ENCODE measurements at places on chromosomes 3 and 15.

DNA sequence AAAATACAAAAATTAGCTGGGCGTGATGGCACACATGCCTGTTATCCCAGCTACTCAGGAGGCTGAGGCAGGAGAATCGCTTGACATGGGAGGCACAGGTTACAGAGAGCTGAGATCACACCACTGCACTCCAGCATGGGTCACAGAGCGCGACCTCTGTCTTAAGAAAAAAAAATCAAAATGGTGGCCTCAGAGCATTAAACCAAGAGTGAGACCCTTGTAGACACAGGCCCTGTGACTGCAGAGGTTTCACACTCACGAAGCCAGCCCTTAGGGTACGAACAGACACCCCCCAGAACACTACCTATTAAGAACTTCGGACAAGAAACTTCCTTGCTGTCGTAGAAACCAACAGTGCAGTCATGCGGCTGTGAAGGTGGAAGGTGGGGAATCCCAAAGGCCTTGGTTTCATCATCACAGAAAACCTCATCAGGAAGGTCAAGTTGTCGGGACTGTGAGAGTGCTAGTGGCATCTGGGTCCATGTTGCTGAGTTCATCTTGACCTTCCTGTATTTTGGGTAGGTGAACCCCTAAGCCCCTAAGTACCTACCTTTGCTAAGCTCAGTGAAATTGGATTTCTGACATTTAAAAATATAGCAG, 4.8 kb upstream of the PDE8A start:
- no peak for DNase-seq

- DNase-seq = peak; percentile 49
Observed at GRCh38 chr3:69082805-69083204, 1.9 kb upstream of the ARL6IP5 start.

DNA sequence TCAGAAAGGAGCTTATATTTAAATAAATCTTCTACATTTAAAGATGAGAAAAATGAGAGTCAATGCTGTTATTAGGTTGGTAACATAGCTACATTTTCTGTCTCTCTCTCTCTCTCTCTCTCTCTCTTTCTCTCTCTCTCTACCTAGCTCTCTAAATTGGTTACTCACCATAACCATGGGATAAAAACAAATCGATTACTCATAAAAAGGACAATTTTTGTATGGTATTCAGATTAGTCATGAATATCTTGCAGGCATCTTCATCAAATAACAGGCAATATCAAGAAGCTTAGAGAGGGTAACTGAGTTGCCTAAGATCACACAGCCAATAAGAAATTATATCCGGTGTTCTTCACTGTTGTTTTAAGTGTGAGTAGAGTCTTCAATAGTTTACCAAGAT, 81.8 kb upstream of the ALCAM start:
- no peak for DNase-seq

DNA sequence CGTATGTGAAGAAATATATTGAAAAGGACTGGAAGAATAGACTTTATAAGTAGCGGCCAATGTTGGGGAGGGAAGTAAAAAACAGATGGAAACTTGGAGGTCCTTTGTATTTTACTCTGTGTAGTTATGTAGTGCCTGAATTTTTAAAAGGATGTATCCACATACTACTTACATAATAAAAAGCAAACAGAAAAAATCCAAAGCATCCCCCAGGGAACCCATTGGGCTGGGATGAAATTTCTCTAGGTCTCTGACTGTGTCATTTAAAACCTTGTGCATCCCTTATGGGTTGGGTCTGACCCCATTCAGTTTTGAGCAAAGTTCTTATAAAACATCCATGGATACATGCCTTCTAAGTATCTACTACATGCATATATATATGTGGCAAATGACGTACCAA, 141.1 kb downstream of the NR1D2 start:
- DNase-seq = no peak

GRCh38 chr3:136858381-136858780, 3.6 kb upstream of the NCK1 start:
- no peak for DNase-seq

- DNase-seq = no peak
Observed at GRCh38 chr15:101445562-101446517, 43.7 kb downstream of the PCSK6 start.

DNA sequence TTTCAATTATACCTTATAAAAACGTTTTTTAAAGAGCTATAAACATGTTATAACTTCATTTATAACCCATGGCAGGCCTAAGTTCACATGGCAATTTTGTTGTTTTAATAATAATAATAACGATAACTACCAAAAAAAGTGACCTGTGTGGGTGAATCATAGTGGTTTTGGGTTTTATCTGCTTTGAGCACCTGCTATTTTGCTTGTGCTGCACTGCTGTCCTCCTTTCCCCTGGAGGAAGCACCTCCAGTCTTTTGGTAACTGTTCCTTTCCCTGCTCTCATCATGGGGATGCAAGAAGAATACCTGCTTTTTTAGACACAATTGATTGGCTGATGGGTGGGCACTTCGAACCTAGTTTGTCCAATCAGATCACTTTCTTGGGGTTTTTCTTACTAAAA, 388.0 kb upstream of the TBL1XR1 start:
- DNase-seq = no peak

GRCh38 chr3:46890132-46890531, 12.6 kb downstream of the PTH1R start:
- no peak for DNase-seq

DNA sequence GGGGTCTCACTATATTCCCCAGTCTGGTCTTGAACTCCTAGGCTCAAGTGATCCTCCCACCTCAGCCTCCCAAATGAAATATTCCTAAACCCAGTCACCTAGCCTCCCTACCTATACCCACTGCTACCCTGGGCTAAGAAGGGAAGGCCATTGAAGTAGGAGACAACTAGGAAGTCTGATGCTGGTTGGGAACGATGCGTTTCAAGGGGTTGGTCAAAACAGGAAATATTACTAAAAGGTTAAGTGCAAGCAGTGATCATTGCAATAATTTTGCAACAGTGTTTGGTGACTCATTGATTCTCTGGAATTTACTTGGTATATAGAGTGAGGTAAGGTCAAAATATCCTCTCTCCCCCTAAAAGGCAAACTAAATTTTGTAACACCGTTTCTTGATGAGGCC, 4.6 kb upstream of the UQCRC1 start:
- peak; percentile 57 for DNase-seq

DNA sequence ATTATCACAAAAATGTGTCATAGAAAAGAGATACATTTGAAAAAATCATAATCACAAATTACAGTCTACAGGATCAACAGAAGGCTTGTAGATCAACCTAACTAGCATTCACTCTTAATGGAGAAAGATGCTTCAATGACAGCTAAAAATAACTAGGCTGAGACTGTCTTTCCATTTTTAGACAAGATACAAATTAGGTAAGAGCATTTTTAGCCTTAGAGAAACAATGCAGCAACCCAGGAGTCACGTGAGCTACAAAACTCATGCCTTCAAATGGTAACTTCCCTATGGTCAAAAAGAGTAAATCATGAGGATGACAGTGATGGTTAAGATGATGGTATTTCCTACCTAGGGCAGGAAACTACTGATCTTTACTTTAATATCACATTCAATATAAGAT, 415.4 kb downstream of the MAGI1 start:
- DNase-seq = no peak

DNA sequence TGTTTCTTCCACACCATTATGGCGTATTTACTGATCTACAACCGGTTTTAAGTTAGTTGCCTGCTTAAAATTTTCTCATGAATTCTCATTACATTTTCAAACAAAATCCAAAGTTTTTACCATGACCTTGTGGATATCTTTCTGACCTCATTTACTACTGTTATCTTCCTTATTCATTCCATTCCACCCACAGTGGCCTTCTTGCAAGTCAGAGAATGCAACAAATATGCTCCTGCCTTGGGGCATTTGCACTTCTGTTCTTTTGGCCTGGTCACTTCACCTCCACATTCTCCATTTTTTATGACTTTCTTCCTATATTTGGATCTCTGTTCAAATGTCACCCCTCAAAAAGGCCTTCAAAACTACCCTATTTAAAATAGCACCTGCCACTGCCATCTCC, 8.8 kb upstream of the SLC15A2 start:
- no peak for DNase-seq

DNA sequence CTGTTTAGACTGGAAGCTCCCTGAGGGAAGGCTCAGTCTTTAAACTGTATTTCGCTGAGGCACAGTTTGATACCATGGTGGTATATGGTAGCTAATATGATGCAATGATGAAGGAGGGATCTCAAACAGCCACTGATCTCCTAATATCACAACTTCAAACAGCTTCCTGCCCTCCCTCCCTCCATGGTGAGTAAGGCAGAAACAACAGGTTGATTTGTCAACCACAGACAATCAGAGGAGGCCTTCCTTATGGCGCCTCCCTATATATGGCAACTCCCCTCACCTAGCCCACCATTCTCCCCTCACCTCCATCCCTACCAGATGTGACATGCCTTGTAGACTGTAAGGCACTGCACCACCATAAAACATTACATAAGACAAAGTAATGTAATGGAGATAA, 316.5 kb upstream of the ICE2 start:
- no peak for DNase-seq

DNA sequence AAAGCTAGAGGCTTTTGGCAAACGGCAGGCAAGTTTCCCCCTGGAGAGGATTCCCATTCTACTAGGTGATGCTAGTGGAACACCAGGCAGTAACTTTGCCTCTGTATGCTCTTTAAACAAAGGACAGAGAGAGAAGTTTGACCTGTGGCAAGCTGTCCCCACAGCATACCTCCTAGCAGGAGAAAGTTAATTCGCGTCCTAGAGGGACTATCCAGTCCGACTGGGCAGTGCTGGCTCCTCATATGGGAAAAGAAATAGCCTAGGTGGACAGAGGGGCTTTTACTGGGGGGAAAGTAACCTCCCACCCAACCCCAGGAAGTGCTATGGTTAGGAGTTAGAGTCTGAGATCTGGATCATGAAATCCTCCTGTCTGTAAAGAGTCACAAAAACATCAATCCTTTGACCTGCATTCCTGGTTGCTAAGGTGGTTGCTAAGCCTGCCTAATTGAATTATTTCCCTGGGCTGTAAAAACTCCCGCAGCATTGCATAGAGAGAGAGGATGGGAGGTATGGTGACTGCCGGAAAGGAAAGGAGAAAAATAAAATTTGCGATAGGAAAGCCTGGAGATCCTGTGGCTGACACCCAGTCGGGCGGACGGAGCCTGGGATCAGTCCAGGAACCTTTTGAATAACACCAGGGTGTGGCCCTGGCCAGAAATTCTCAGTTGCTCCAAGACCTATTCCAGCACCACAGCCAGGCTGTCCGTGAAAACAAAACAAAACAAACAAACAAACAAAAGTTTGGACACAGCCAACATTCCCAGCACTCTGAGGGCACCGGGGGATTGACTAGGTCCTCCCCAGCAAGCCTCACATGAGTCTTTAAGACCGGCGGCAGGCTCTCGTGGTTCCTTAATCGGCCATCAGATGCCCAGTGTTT, 67.7 kb upstream of the ATP11B start:
- no peak for DNase-seq

DNA sequence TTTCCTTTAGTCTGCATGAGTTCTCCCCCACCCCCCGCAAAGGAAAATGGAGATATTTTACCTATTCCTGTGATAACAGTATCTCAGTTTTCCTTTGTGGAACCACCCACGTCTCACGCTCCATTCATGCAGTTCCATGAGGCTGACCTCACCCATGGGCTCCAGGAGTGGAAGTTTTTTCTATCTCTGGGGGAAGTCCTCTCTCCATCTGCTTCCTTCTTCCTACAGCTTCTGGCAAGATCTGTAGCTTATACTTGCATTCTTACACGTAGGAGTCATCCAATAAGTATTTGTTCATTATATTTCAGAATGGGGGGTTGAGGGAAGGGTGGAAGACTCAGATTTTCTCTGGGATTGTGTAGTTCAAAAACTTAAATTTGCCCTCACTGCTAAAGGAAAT, 5.8 kb upstream of the GLCE start:
- DNase-seq = no peak

- no peak for DNase-seq
Observed at GRCh38 chr3:70315021-70315420, 2.6 kb upstream of the MDFIC2 start.

DNA sequence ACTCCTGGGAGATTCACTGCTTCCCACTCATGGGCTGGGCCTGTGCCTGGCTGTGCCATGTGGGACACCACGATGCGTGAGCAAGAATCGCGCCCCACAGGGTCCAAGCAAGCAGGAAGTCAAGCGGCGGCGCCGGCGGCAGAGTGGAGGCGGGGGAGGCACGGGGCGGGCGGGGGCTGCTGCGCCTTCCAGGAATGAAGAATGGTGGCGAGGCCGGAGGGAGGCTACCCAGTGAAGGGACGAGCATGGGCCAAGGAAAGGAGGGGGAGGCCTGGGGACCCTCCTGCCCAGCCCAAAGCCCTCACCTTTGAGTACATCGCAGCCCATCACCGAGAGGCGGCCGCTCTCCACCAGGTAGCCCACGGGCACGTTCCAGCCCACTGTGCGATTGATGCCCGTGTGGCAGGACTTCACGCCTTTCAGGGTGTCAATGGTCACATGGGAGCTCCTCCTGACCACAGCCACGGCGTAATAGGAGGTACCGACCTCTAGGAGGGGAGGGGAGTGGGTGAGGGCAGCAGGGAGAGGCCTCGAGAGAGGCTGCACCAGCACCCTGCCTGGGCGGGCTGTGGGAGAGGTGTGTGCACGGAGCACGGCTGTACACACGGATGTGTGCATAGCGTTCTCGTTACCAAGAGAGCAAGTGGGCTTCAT, 5.5 kb downstream of the MELTF start:
- no peak for DNase-seq

- DNase-seq = no peak
Observed at GRCh38 chr15:96232335-96232734, 98.2 kb upstream of the NR2F2 start.

GRCh38 chr15:92044203-92044909, 190.8 kb downstream of the SLCO3A1 start:
- DNase-seq = no peak
